Activated T-helper 9 cell treated with anti-CD3 and anti-CD28 coated beads, Interleukin-2, amount 50 U/mL, for 16 hours (primary cell): ENCODE measurements at places on chromosomes 16 and 17.

- no peak for DNase-seq
These were observed 24.3 kb upstream of the ADGRG1 start for GRCh38 chr16:57604177-57604576.

DNA sequence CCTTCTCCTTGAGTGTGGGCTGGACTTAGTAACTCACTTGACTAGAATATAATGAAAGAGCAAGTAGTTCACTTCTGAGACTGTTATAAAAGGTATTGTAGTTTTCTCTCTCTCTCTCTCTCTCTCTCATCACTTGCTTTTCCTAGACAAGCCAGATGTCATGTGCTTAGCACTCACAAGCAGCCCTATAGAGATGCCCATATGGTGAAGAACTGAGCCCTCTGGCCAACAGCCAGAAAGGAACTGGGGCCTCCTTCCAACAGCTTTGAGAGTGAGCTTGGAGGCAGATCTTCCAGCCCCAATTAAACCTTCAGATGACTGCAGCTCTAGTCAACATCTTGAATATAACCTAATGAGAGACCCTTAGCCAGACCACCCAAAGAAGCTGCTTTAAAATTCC lies 440.5 kb downstream of the GRIN2A start:
- DNase-seq = no peak

DNA sequence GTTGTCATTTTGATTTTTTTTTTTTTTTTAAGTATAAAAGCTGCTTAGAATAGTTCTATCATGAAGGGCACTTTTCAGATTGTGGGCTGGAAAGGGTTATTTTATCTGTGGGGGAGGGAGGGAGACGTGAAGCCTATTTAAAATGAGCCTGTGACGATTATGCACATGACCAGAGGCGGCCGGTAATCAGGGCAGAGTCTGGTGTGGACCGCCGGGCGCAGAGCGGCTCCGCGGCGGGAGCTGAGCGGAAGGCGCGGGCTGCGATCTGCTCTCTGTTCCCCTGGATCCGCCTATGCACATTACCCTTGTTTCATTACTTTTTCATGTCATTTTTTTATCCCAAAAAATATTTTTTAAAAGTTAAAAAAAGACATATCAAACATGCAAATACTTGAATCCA lies 23.5 kb downstream of the TMC6 start:
- DNase-seq = no peak

- DNase-seq = no peak
These were observed 16.6 kb upstream of the ZNF469 start for GRCh38 chr16:88366032-88366703.

GRCh38 chr16:57893559-57894389 lies 77.2 kb downstream of the CNGB1 start:
- no peak for DNase-seq

DNA sequence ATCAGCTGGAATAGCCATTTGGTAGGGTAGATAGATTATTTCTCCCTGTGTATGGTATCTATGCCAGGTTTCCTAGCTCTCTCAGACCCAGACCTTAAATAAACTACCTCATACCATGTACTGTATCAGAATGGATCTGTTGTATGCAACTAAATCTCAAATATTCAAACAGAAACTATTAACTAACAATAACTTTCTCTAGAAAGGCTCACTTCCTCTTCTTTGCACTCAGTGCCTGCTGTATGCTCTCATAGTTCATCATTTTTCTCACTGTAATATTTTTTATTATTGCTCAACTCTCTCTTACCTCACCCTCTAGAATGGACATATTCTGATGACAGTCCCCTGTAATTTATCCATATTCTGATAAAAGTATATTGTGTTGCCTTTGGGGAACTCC lies 182.4 kb downstream of the TOX3 start:
- DNase-seq = no peak

DNA sequence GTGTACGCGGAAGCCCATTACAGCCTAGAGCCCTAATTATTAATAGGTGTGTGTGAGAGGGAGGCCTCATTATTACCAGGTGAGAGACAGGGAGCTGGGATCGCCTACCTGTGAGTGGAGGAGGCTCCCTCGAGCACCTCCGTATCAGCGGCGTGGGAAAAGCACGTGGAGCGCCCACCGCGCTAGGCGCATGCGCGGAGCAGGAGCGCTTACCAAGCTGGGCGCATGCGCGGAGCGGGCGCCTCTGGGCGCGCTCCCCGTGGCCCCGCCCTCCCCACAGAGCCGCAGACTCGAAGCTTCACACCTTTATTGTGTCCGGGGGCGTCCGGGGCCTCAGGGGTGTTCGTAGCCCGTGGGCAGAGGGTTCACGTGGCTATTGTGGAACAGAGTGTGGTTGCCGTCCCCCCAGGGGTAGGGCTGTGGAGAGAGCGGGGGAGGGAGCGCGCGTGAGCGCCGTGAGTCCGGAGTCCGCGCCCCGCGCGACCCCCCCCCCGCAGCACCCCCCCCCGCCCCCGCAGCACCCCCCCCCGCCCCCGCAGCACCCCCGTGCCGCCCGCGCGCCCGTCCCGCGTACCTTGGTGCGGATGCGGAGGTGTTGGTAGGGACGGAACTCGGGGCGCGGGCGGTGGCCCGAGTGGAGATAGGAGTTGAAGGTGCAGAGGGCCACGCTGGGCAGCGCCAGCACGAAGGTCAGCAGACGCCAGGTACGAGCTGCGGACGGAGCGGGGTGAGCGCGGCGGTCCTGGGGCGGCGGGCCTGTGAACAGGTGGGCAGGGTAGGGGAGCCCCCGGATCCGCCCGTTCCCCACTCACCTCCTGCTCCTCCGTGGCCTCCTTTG lies 500 bp downstream of the COX6A2 start:
- peak; percentile 54 for DNase-seq

DNA sequence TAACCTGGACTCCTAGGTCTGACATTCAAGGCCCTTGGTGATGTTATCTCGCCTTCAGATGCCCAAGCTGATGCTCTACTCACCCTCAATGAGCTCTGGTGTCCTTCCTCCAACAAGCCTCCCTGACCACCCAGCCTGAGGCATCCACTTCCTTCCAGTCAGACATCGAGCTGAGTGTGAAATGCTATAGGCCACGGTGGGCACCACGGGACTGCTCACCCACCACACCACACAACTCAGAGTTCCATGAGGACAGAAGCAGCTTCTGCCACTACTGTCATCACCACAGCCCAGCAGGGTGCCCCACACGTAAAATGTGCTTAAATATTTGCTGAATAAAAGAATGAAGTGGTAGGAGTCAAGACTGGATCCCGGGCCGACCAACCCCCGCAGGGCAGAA lies 12.0 kb downstream of the CREBBP start:
- DNase-seq = no peak

DNA sequence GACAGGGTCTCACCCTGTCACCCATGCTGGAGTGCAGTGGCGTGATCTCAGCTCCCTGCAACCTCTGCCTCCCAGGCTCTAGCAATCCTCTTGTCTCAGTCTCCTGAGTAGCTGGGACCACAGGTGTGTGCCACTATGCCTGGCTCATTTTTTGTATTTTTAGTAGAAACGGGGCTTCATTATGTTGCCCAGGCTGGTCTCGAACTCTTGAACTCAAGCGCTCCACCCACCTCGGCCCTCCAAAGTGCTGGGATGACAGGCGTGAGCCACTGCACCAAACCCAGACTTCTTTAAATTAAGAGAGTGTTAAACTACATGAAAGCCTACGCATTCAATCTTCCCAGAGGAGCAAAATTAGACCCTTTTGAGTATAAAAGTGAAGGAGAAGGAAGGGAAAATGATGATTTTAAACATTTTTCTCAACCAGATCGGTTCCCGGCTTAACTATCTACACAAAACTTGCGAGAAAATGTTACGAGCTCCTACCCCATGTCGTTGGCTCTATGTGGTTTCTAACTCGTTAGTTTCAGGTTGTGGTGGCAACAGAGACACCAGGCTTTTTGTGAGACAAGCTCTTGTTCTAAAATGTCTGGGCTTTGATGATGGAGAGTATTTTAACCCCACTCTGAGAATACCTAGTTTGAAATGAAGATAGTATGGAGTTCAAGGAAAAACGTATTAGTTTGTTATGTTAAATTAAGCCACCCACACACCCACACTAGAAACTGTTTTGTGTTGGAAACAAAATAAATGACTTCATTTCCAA lies 26.3 kb downstream of the STAT5B start:
- DNase-seq = no peak

DNA sequence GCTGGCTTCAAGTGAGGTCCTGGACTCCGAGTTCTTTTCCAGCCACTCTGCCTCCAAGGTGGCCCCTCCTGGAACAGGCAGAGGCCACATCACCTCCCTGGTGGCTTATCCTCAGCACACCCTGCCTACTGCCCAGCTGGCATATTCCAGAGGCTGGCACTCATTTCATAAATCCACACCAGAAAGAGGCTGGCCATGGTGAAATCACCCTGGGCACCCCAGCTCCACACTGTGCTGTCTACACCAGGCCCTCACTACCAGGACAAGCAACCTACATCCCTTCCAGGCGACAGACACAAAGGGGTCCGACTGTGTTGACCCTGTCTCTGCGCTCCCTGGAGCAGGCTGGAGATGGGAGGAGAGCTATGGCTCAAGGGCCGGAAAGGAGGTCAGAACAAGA lies 100.2 kb downstream of the C16orf78 start:
- DNase-seq = no peak

DNA sequence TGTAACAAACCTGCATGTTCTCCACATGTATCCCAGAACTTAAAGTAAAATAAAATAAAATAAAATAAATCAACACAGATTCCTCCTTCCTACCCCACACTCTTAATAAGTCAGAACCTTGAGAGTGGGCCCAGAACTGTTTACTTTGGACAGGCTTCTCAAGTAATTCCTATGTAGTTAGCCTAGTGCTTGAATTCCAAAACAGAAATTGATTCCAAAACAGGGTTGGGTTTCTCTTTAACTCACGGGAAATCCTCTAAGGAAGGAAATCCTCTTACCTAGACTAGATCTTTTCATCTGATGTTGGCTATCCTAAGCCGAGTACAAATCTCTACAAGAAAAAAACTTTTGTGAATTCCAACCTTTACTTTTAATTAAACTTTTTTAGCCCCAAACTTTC lies 324.7 kb upstream of the C16orf82 start:
- DNase-seq = no peak

GRCh38 chr17:7631398-7632380 lies 1.8 kb downstream of the SHBG start:
- no peak for DNase-seq

DNA sequence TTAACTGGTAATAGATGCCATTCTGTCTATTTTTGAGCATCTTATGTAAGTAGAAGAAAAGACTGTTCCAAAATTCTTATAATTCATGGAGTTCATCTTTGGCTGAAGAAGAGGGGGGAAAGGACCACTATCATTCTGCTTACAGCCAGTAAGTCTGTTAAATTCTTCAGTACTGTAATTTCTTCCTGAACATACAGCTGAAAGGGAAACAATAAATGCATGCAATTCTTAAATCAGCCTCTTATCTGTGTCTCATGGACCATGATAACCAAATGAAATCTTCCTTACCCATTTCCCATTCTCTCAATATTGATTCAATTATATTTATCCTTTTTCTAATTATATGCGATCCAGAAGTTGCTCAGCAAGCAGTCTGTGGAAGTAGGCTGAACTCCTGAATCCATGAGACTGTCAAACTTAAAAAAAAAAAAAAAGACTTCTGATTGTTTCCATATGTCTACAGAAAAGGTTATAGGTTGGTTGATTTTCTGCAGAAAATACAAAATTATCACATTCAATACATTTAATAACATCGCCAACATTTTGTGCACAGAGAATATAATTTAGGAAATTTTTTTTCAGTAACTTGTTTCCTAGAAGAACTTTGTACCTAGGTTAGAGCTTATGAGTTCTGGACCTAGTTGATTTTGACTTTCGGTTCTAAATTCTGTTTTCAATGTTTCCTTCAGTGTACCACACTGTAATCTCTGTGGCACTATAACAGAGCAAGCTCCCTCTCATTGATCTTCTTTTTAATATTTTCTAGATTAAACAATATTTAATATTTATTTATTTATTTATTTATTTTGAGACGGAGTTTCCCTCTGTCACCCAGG lies 1.2 kb upstream of the ABCA9 start:
- no peak for DNase-seq

GRCh38 chr17:48556576-48557401 lies 11.9 kb upstream of the HOXB2 start:
- DNase-seq = no peak

DNA sequence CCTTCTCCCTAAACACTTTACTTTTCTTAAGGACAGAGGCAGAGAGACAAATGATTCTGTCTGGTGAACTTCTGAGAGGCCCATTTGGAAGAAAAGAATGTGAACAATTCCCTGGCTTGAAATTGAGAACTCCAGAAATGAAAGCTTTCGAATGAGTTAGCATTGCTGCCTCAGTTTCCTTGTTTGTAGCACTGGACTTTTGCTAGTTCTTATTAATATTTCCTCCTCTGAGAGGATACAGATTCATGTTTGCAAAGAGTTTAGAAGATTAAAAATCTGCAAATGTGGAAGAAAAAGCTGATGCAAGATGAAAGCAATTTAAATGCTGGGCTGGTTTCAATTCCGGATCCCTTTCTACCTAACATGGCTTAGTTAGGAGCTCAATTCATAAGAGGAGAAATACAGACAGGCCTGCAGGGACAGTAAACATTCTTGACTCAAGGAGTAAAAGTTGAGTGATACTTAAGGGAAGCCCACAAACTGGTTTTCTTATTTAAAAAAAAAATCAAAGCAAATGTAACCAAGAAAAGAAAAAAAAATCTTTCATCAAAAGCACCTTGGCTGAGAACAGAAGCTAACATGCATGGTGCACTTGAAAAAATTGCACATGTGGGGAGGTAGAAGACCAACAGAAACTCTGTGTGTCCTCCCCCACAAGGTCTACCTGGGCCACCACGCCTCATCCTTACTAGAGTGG lies 27.1 kb downstream of the HNF1B start:
- DNase-seq = no peak

GRCh38 chr17:39765766-39766165 lies 28.0 kb downstream of the GRB7 start:
- DNase-seq = no peak

DNA sequence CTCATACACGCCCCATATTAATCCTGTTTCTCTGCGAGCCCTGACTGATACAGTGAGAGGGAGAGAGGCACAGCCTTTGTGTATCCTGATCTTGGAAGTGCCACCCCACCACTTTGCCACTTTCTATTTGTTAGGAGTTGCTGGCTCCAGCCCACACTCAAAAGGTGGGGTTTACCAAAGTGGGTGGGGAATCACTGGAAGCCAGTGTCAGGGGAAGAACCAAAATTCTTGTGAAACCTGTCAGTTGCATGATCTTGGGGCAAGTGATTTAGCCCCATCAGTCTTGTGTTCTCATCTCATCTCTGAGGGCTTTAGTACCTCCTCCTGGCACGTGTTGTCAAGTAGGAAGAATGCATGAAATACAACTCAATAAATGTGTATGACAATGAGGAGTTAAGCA lies 119.5 kb downstream of the SOX9 start:
- DNase-seq = no peak

GRCh38 chr16:17832738-17833137 lies 362.0 kb upstream of the XYLT1 start:
- DNase-seq = no peak
